ENCODE measurements at places on chromosomes 12 and 14.
A peak's percentile ranks its signal among the peaks of the same experiment; 100 is the strongest.

DNA sequence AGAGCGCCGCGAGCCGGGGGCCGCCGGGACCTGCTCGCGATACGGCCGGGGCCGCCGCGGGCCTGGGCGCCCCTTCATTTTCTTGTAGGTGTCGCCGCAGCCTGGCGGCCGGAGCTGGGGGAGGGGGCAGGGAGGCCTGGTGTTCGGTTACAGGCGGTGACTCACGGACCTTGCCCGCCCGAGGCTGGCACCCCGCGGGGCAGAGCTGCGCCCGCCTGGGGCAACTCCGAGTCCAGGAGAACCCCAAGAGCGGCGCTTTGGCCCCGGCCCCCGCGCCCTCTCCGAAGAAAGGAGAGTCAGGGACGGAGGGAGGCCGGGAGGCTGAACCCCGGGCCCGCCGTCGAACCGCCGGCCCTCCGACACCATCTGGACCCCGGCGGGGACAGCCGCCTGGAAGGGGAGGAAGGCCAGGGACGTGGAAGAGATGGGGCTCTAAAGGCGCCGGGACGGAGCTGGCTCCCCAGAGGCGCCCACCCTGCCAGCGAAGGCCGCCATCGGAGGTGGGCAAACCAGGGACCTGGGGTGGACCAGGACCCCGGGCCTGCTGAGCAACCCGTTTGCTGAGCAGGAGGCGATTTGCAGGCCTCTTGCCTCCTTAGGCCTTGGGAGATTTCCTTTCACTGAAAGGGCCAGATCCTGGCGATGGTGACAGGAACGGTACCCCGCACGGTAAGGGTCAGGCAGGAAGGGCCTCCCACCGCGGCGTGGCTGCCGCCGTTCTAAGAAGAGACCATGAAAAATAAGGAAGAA, 843 bp upstream of the NUAK1 start:
- DNase-seq = peak; percentile 38

DNA sequence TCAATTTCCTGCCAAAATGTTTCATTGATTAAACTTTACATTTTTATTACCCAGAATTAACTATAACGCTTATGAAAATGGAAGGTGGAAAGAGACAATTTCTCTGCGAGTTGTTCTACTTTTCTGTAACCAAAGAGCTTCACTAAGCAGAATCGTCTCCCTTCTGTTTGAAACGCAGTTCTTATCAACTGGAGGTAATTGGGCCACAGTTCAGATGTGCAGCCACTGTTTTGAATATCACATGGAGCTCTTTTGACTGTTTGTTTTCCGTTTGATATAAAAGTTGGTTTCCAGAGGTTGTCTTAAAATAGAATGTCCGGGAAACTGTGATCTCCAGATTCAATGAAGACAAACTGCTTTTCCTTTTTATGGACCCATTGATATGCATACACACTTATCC, 183.3 kb upstream of the SEL1L start:
- DNase-seq = no peak

- DNase-seq = no peak
Measured at GRCh38 chr14:61699027-61699426, 3.7 kb downstream of the HIF1A start.

- no peak for DNase-seq
Measured at GRCh38 chr12:97184127-97184773, 277.2 kb downstream of the NEDD1 start.

- no peak for DNase-seq
Measured at GRCh38 chr12:131988054-131988796, 38.5 kb downstream of the EP400 start.

- DNase-seq = no peak
Measured at GRCh38 chr14:61749867-61750266, 12.4 kb upstream of the SNAPC1 start.

GRCh38 chr14:102930753-102931579, 8.5 kb downstream of the AMN start:
- DNase-seq = no peak

GRCh38 chr14:44099743-44100488, 407.2 kb downstream of the FSCB start:
- no peak for DNase-seq

DNA sequence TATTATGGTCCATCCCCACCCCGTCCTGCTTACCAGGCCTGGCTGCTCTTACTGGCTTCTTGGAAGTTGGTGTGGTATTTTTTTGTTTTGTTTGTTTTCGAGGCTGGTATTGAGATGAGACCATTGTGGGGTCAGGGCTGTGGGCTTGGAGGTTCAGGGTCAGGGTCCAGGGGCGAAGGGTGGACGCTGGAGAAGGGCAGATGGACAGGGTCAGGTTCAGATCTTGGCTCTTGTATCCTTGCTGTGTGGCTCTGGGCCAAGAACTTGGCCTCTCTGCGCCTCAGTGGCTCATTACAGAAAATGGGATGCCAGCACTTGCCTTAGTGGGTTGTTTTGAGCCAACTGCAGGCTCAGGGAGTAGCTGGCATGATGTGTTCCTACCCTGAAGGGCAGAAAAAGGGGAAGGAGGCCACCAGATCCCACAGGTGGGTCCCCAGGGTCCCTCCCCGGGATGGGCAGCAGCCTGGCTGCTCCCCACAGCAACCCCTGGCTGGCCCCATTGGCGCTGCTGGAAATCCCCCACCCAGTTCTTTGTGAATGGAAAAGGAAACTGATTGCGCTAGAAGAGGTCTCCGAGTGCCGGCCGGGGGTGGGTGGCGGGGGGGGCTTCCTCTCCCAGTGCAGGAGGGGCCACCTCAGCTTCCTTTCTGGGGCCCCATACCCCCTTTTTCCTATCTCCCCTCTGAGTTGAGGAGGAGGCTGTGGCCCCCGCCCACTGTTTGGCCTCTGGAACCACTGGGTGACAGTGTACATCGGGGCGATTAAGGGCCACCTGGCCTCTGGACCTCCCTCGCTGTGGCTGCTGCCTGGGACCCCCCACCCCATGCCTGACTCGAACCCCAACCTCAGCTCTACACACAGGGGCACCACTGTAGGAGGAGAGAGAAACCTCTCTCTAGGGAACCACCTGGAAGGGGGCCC, 25.0 kb downstream of the SH2B3 start:
- DNase-seq = peak; percentile 52

- DNase-seq = no peak
Measured at GRCh38 chr14:86596024-86596423, 1066.1 kb downstream of the FLRT2 start.

Measured in hematopoietic multipotent progenitor cell treated with erythropoietin and hydrocortisone succinate and interleukin-3 and kit ligand, for 4 days (in vitro differentiated cells).